ENCODE measurements at places on chromosomes 5 and 9.

DNA sequence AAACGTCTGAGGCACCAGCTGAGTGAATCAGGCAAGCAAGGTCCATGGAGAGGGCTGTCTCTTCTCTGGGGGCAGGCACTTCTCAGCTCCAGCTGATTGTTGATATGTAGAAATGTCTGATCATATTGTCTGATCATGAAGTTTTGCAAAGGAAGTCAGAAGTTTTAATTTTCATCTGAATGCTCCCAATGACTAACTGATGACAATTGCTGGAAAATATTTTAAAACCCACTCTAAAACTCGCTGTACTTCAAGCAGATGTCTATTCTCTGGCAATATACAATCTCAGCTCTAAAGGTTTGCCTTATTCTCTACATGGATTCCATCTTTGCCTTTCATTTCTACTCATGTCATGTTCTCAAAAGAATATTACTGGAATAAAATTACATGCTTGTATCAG is 12.7 kb downstream of the PLK2 start:
- DNase-seq, result no peak

DNA sequence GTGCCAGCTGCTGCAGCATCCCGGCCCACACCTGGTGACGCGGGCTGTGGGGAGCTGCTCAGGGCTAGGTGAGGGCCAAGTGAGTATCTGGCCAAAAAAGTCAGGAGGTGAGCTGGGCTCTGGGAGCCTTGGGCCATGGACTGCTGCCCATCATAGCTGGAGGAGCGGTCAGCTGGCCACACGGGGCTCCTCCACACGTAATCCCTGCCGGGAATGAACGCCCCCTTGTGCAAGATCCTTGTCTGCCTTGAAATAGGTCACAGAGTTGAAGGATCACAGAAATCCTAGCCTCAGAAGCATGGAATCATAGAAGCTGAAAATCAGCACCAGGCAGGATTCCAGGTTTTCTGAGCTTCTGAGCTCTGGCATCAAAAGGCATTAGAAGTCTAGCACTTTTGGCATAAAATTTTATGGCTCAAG is 16.8 kb upstream of the COL27A1 start:
- no peak for DNase-seq

DNA sequence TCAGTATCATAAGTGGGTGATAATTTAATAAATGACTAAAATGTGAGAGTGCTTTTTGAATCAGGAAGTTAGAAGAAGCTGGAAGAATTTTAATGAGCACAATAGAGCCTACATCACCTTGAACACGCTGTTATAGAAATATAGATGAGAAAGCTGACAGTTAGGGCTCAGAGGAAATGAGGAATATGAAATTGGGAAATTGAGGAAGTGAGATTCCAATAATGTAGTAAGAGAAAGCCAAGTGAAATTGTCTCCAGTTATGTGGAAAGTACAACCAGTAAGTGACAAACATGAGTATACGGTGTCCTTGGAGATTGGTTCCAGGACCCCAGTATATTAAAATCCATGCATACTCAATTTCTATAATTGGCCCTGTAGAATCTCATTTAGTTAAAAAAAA is 235.9 kb upstream of the FAM174A start:
- no peak for DNase-seq

- DNase-seq, result no peak
Measured at GRCh38 chr5:128559300-128560297, 21.6 kb upstream of the FBN2 start.

DNA sequence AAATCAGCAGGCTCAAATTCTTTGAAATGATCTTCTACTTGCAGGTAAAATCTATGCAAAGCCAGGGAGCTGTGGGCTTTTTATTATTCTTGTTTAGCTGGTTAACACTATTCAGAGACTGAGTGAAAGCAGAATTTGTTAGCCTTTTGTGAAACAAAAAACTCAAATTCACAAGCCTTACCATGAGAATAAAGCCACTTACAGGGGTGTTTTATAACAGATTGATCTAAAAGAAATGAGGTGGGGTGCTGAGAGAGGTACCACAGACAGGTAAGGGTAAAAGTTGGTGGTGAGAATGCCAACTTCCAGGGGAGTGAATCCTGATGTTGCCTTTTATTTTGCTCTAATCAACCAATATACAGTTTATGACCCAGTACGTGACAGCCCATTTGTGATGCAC is 1585.6 kb downstream of the EFNA5 start:
- DNase-seq, result no peak

GRCh38 chr9:71446473-71447411 is 321.6 kb downstream of the CEMIP2 start:
- no peak for DNase-seq

GRCh38 chr5:157343842-157344790 is 78.2 kb downstream of the CYFIP2 start:
- no peak for DNase-seq

GRCh38 chr9:82424599-82425120 is 436.1 kb downstream of the SPATA31D1 start:
- DNase-seq, result no peak

GRCh38 chr9:103819936-103820335 is 274.2 kb upstream of the SMC2 start:
- no peak for DNase-seq

- no peak for DNase-seq
Measured at GRCh38 chr9:8085986-8086385, 286.4 kb upstream of the DMAC1 start.

DNA sequence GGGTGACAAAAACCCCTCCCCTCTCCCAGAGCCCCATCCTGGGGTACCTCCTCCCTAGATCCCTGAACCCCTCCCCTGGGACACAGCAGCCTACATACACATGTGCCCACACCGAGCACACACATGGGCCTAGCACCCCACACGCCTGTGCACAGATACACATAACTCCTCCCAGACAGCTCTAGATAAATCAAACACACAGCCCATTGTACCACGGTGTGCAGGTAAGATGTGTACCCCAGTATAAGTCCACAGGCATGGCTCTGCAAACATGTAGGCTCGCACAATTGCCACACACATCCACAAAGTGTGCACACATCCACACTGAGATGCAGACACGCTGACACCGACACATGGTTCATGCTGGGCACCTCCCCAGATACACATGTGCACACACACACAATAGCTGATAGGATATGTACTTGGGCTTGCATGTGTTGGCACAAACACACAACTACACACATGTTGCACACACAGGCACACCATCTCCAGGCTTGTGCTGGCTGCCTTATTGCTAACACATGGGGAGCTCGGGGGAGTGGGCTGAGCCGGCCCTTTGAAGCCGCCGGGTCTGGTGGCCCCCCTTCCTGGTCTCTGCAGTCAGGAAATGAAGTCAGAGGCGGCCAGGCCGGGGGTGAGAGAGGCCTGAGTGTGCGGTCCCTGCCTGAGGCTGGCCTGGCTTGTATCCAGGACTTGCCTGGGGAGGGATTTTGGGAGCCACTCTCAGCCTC is 30.2 kb downstream of the GOLGA2 start:
- DNase-seq, result no peak

DNA sequence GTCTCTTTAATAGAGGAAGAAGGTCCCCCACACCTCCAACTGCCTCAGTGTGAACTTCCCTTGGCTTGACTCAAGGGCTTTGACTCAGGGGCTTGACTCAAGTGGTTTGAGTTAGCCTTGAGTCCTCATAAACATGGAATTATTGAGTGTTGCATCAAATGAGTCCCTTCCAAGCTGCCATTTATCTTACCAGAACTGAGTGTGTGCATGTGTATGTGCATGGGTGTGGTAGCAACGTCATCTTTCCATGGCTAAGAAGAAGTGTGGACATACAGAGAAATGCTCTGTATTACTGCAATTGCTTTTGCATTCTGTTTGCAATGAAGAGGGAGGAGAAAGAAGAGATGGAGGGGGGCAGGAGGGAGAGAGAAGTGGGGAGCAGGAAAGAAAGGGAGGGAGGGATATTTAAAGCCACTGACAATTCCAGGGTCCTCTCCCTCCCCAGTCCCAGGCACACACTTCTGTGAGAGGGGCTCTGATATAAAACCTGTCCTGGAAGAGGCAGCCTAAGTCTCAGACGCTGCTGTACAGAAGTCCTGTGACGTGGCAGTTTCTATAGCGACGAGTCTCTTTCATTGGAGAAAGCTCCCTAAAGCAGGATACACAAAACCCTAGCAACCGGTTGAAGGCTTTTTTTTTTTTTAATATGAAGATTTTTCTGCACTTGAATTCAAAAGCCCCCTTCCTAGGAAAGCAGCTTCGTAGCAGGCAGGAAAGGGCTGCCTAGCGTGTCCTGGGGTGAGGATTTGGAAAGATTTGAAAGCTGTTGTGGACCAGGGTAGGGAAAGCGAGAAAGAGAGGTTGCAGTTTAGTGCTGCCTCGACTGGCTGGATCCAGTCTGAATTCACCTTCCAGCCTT is 93.3 kb upstream of the MAP1B start:
- DNase-seq, result no peak

- no peak for DNase-seq
Measured at GRCh38 chr5:156421798-156422197, 94.8 kb downstream of the SGCD start.

GRCh38 chr9:126615245-126615790 is 1.6 kb downstream of the LMX1B start:
- peak; percentile 12 for DNase-seq

- DNase-seq, result no peak
Measured at GRCh38 chr5:67875601-67876000, 340.0 kb upstream of the PIK3R1 start.

- DNase-seq, result peak; percentile 50
Measured at GRCh38 chr9:127905004-127905728, 5.8 kb upstream of the ST6GALNAC6 start.

DNA sequence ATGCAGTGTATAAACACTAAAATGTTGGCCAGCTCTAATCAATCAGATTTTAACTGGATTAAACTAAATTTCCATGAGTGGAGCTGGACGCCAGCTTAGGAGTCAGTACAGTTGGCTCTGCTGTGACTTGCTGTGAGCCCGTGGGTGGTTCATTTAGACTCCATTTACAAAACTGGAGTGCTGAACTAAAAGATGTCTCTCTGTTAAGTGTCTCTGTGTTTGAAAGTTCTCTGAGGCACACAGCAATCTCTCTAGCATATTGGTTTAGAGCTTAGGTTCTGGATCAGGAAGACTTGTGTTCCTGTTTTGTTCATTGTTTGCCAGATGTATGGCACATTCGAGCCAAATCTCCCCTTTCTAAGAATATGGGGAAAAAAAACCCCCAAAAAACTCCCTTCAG is 28.0 kb upstream of the ARL14EPL start:
- DNase-seq, result no peak

GRCh38 chr9:27489087-27489876 is 34.8 kb upstream of the IFNK start:
- no peak for DNase-seq

GRCh38 chr5:169934990-169935389 is 45.3 kb downstream of the INSYN2B start:
- no peak for DNase-seq

- DNase-seq, result no peak
Measured at GRCh38 chr9:133509179-133510083, 15.3 kb downstream of the MYMK start.

DNA sequence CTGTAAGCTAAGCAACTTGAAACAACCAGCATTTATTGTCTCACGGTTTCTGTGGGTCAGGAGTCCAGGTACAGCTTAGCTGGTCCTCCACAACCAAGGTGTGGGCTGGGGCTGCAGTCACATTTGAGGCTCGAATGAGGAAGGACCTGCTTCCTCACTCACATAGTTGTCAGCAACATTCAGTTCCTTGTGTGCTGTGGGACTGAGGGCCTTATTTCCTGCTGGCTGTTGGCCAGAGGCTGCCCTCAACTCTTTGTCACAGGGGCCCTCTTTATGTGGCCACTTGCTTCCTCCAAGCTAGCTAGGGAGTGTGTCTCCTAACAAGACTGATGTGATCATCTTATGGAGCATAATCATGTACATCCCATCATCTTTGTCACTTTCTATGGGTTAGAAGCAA is 29.2 kb upstream of the SEMA4D start:
- no peak for DNase-seq

- DNase-seq, result no peak
Measured at GRCh38 chr5:148005788-148006520, 57.8 kb upstream of the SPINK5 start.

DNA sequence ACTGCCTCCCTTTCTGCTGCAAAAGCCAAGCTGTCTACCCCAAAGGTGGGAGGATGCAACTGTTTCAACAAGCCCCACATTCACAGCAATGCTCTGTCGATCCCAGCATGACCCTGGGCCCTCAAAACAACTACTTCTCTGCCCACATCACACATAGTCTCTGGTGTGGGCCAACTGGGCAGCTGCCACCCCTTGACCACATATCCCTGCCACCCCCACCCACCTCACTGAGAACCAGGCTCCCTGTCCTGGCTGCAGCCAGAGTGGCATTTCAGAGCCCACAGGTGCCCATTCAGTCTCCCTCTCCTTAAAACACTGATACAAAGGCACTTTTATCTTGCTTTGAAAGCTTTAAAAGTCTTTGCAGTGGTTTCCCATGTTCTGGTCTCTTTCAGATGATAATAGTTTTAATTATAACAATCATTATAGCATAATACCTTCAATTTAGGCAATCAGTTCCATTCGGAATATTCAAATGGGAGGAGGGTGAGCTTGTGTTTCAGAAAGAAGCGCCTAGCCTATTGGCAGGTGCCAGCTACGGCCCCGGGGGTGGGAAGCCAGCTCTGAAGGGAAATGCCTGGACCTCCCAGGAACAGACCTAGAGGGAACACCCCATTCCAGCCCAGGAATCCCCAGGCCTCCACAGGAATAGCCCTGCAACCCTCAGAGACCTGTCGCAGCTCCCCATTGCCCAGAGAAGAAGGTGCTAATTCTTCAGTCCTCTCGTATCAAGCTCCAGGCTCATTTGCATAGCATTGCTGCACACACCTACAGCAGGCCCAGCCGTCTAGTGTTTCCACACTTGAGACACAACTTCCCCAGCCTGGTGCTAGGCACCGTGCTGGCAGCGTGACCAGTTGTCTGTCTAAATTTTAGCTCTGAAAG is 90.8 kb downstream of the C5orf15 start:
- DNase-seq, result no peak

GRCh38 chr5:159511570-159511969 is 181.3 kb upstream of the IL12B start:
- no peak for DNase-seq

DNA sequence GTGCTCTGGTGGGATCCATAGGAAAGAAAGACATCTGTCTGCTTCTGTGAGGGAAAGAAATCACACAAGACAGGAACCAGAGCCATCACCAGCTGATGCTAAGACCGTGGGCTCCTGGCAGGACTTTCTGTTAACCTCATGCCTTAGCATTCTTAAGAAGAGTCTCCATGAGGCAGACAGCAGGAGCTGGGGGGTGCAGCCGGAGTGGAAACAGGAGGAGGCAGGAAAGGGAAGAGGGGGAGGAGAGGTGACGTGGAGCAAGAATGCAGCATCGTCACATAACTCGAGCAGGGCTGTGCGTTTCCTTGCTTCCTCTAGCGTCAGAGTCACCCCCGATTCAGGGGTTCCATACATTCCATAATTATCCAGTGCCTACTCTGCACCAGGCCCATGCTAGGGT is 53.6 kb downstream of the ERGIC1 start:
- DNase-seq, result no peak

- no peak for DNase-seq
Measured at GRCh38 chr5:57551251-57551650, 68.6 kb upstream of the ACTBL2 start.

DNA sequence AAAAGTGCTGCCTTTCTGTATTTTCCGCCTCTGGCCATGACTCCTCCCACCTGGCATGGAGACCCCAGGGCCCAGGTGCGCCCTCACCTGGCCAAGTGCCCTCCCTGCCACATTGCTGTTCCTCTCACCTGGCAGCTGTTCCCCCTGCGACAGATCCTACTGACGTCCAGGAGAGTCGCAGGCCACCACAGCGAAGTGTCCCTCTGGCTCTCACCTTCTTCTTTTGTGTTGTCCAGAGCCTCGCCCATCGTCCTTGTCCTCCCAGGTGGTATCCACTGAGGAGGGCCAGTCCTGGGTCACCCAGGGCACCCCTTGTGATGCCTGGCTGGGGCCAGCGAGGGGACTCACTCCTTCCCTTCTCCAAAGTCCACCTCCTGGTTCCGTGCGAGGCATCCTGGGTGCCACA is 2.6 kb downstream of the NKD2 start:
- peak; percentile 26 for DNase-seq
